SW 1271 (cell line): ENCODE measurements at places on chromosomes 7 and 10.

- DNase-seq: no peak
Observed at GRCh38 chr7:123849855-123850254, 4.9 kb downstream of the HYAL4 start.

DNA sequence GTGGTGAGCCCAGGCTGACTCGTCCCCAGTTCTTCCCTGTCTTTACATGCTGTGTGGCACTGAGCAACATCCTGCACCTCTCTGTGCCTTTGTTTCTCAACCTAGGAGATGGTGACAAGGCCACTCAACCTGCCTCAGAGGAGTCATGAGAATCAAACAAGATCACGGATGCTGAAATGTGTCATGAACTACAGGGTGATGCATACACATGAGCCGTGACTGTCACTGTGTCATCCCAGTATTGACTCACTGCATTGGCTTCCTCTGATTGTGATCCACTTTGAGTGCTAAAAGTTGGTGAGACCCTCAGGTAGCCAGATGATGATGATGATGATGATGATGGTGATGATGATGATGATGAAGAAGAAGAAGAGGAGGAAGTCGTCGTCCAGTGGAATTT lies 11.5 kb downstream of the C10orf71 start:
- no peak for DNase-seq

DNA sequence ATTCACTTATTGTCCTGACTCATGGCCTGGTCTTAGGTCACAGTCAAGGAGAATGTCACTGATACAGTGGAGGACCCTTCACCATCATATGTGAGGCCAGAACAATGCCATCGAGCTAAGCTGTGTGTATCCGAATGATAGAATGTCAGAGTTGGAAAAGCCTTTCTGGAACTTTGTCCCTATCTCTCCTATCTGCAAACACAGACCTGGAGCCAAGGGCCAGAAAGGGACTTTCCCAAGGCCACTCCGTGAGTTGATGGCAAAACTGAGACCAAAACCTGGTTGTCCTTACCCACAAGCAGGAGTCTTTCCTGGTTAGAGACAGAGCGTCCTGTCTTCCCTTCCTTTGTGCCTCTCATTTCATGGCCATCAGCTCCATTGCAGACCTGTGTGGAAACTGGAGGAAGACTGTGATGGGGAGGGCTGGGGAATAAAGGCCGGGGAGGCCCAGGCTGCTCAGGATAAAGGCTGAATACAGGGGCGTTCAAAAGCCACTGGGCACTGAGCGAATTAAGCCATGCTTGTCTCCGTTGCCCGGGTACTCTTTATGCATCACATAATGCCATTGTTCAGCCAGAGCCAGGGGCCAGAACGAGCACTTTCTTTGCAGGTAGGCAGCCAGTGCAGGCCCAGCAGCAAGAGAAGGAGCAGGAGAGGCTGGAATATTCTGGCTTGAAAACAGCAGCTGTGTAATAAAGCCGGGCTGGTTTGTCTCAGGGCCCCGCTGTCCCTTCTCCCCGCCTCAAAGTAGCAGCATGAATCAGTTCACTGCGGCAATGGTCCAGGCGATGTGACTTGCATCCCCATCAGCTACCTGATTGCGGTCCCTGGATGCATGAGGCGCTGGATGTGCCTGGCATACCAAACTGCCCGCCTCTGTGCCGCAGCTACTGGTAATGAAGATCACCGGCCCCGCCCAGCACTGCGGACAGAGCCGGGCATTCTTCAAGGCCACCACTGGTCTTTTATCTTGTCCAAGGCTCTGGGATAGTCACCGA lies 143.0 kb downstream of the RPS24 start:
- DNase-seq: no peak

- peak; percentile 25 for DNase-seq
Observed at GRCh38 chr7:29488977-29489376, 74.7 kb upstream of the PRR15 start.

DNA sequence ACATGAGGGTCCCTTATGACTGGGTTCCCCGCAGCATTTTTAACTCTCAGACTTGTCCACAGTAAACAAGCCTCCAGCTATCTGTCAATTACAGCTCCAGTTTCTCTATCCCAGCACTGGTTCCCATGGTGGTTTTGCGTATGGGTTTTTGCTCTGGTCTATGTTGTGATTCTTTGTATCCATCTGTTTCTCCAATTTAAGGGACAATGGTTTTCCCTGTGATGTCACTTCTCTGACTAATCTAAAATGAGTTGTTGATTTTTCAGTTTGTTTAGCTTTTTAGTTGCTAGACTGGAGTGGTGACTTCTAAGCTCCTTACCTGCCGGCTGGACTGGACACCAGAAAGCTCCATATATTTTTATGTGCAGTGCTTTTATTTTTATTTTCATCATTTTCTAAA lies 303.7 kb downstream of the INHBA start:
- DNase-seq: no peak

DNA sequence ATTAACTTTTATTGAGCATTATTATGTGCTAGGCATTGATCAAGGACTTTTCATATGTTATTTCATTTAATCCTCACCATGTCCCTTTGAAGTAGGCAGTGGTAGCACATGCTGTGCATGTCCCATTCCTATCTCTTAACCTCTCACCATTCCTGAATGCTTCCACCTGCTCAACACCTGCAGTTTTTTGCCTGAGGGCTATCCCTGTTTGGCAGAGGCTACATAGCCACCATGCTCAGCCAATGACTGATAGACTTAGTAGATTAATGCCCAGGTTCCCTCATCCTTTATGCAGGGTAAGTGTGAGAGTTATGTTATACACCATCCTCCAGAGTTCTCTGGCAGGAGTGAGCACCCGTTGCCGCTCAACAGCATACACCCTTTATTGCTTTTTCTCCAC lies 387.8 kb downstream of the BBS9 start:
- DNase-seq: no peak

DNA sequence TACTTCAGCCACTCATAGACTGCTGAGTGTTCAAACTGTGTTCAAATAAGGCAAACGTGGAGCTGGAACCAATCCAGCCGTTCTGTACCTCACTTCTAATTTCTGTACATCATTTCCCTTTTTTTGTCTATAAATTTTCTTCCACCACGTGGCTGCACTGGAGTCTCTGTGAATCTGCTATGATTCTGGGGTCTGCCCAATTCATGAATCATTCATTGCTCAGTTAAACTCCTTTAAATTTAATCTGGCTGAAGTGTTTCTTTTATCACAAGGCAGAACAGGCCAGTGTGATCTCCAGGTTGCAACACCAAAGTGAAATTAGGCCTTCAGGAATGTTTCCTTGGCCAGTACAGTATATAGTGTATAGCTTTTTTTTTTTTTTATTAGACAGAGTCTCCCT lies 53.5 kb downstream of the DNAJC12 start:
- no peak for DNase-seq

GRCh38 chr10:126948355-126949160 lies 43.3 kb downstream of the DOCK1 start:
- DNase-seq: no peak

- no peak for DNase-seq
Observed at GRCh38 chr7:274266-274665, 15.7 kb upstream of the FOXL3 start.

GRCh38 chr7:126443951-126444350 lies 808.8 kb downstream of the GRM8 start:
- DNase-seq: no peak

GRCh38 chr7:46024263-46024916 lies 103.3 kb upstream of the IGFBP3 start:
- DNase-seq: no peak

- DNase-seq: no peak
Observed at GRCh38 chr7:21550821-21551531, 8.1 kb downstream of the DNAH11 start.

DNA sequence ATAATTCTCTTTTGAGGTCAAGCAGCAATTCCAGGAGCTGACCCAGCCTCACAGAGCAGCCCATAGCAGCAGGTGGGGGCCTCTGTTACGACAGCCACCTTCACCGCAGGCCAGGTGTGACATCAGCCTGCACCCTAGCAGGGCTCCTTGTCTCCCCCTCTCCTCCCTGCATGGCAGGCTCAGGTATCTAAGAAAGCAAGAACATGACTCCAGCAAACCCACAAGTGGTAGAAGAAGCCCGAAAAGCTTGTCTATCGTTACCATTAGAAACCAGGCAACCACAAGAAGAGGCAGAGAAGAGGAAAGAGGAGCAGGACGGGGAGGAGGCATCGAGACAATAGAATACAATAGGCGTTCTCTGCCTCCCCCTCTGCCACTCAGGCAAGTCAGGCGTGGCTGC lies 104.0 kb upstream of the PRR15 start:
- no peak for DNase-seq

DNA sequence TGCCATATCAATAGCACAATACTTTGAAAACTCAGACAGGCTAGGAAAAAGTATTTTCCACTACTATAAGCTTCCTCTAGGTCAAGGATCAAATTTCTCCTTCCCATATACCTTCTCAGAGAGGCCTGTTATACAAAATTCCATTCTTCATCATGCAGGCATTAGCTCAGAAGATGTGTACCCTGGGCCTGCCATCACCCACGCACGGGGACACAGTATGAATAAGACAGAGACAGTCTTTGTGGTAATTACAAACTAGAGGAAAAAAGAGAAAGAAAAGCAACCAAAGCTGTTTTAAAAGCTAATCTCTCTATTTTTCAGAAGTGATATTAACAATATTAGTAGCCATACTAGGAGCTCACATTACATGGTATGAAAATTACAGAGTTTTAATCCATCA lies 236.8 kb upstream of the AOAH start:
- no peak for DNase-seq

DNA sequence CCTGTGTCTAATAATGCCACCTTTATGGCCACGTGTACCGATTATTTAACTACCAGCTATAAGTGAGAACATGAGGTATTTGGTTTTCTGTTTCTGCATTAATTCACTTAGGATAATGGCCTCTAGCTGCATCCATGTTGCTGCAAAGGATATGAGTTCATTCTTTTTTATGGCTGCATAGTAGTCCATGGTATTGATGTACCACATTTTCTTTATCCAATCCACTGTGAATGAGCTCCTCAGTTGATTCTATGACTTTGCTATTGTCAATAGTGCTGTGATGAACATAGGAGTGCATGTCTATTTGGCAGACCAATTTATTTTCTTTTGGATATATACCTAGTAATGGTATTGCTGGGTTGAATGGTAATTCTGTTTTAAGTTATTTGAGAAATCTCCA lies 96.4 kb downstream of the SLC25A40 start:
- DNase-seq: no peak

DNA sequence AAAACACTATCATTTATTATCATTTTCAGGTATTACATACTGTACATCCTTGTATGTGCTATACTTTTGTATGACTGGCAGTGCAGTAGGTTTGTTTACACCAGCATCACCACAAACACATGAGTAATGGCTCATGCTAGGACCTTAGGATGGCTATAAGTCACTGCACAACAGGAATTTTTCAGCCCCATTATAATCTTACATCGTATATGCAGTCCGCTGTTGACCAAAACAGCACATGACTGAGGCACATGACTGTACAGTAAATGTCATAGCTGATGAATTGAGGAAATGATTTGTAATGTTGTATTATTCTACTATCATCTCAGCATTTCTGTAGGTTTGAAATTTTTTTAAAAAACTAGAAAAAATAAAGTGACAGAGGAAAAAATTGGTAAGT lies 38.6 kb downstream of the BPGM start:
- no peak for DNase-seq

DNA sequence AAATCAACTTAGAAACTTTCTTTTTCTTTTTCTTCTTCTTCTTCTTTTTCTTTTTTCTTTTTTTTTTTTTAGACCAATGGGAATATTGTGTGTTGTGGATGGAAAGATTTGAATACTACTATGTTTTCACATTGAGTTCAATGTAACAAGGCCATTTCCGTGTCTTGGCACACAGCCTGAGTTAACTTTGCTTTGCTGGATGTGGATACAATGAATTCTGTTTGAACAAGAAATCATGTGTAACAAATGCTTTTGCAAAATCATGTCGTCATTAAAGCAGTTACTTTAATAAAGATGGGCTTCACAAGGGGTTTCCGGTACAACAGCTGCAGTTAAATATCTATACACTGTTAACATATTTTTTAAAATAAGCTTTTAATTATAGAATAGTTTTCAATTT lies 13.5 kb upstream of the ENTPD1 start:
- no peak for DNase-seq

DNA sequence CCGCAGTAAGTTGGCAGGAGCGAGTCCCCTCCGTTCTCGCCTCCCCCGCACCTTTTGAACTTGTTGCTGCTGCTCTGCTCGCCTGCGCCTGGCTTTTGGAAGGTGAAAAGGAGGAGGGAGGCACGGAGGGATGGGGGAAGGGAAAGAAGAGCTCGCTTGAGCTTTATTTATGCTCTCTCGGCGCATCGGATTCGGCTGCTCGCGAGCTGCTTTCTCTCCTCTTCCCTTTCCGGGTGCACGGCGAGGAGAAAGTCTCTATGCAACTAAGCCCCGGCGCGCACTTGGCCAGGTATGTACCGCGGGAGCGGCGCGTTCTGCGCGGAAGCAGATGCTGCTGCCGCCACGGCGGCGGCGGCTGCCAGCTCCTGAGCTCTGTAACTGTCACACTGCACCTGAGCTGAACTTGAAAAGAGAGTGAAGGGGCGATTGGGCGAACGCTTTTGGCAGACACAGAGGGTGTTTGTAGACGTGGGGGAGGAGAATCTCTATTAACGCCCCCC lies 551 bp downstream of the KCND2 start:
- DNase-seq: no peak

GRCh38 chr10:75736151-75736640 lies 304.8 kb downstream of the LRMDA start:
- DNase-seq: no peak

- no peak for DNase-seq
Observed at GRCh38 chr10:11143242-11143641, 125.6 kb downstream of the CELF2 start.

DNA sequence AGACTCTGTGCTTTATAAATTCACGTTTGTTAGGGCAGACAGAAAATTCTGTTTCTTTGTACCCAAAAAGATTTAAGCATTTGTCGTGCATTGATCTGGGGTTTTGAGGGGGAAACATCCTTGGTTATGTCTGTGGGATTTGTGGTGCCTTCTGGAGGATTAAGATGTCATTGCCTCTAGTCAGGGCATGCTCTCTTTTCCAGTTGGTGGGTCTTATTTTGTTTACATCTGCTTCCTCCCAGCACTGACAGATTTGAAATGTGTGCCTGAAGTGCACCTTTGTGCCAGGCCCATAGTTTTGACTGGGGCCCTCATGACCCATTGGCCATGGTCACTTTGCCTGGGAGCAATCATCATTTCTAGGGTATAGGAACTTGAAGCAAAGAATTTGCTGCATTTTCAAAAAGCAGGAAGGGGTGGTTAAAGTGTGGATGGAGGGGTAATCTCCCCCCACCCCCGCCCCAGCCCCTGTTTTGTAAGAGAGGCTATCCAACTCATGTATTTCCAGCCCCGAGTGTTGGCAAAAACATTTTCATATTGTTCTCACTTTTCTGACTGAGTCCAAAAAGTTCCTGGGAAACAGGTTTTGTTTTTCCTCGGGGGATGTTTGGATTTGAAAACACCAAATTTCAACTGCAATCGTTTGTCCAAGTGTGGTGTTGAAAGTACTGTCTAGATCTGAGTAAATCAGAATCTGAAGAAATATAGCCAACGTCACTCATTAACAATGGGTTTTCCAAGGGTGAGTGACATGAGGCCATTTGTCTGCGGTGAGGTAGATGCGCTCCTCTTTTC lies 388.2 kb upstream of the GALNT17 start:
- no peak for DNase-seq

GRCh38 chr7:43658718-43659548 lies 70.4 kb downstream of the COA1 start:
- no peak for DNase-seq
